ENCODE measurements at places on chromosomes 16 and 17.
A peak's percentile ranks its signal among the peaks of the same experiment; 100 is the strongest.

GRCh38 chr16:55703003-55704001 is 47.5 kb downstream of the SLC6A2 start:
- peak; percentile 43 for DNase-seq

- DNase-seq, result no peak
Measured at GRCh38 chr16:76583945-76584344, 306.7 kb downstream of the CNTNAP4 start.

GRCh38 chr17:48830840-48831548 is at the start of gene CALCOCO2:
Gene CALCOCO2 (plus strand): TSS chr17:48831035. CDS start chr17:48841708, 10,673 bp downstream.
- DNase-seq, result peak; percentile 89

DNA sequence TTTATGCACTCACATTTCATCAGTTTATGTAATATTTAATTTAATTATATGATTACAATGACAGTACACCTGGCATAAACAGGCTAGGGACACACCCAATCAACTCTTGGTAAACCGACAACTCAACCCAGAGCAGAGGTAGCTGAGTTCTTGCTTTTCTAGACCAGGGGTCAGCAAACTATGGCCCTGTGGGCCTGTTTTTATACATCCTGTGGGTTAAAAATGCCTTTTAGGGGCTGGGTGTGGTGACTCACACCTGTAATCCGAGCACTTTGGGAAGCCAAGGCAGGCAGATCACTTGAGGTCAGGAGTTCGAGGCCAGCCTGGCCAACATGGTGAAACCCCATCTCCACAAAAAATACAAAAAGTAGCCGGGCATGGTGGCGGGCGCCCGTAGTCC is 99.2 kb upstream of the TMEM97 start:
- no peak for DNase-seq

DNA sequence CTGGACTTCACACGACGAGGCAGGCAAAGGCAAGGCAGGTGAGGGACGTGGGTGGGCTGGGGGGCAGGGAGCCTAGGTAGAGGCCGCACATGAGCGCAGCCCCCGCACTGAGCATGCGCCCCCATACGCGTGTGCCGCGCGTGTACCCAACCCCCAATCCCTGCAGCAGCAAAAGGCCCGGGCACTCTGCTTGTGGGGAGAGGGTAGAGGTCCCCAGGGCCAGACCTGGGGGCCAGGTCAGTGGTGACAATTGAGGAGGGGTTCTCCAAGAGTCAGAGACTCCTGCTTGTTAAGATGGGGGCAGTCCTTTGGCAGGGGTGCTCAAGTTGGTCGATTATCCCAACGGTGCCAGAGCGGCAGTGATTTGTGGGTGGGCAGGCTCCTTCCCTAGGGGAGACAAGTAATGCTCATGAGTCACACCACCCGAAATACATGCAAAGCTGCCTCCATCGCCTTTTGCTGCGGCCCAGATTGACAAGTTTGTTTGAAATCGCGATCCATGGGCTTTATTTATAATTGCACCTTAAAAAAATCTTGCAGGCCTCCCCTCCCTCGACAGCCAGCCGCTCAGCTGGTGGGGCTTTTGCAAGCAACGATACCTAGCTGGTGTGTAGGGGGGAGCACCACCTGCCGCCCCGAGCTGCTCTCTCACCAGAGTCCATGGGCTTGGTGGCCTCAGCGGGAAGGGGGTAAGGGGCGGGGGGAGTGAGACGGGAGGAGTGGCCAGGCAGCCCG is 1.1 kb upstream of the GIT1 start:
- DNase-seq, result no peak

GRCh38 chr17:3924512-3925350 is 8.5 kb upstream of the P2RX1 start:
- DNase-seq, result no peak

DNA sequence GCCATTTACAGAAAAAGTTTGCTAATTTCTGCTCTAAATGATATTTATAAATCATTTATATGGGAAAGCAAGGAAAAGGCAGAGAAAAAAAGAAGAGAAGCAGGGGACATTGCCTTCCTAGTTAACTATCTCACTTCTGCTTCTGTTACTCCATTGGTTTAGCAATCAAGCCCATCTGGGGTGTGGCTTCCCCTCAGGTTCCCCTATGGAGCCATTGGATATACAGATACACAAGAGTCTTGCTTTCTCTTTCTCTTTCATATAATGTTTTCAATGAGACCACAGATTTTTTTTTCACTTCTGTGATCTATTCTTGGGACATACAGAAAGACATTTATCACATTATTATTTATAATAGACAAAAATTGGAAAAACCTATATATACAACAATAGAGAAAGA is 105.6 kb upstream of the TOM1L1 start:
- DNase-seq, result no peak

GRCh38 chr16:1772362-1772907 is at the start of gene EME2:
Gene EME2 (plus strand): TSS chr16:1772810. CDS start chr16:1773228, 418 bp downstream.
- DNase-seq, result no peak

DNA sequence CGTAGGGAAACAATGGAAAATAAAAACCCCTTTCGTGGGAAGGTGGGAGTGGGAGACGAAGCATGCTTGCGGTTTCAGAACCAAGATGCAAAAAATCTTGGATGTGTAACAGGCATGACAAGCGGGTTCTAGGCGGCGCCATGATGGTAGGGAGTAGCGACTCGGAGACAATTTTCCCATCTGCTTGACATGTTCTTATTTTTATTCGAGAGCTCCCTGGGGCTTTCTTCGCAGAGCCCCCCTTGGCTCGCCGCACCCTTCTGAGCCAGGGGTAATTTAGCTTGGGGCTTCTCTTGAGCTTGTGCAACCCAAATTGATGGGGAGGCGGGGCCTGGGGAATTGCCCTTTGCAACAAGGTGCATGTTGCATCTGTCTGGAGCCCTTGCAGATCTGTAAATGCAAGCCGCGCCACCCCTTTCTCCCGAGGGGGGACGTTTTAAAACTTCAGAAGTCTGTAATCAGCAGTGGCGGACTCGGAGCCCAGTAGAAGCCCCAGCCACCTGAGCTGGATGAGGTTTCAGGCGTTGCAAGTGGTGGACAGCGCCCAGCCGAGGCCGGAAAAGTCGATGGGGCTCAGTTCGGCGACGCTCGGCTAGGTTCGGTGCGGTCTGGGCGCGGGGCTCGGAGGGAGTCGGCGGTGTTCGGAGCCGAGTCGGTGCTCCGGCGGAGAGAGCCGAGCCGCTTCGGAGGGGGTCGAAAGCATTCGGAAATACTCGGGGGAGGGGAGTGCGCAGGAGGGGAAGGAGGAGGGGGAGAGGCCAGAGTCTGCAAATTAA is 2.9 kb downstream of the GNAO1 start:
- DNase-seq, result peak; percentile 65

- DNase-seq, result no peak
Measured at GRCh38 chr17:27310565-27311110, 16.7 kb downstream of the WSB1 start.

GRCh38 chr16:70743791-70744190 is 57.2 kb downstream of the VAC14 start:
- no peak for DNase-seq

GRCh38 chr17:81488276-81488860 is 24.2 kb downstream of the ACTG1 start:
- DNase-seq, result no peak

DNA sequence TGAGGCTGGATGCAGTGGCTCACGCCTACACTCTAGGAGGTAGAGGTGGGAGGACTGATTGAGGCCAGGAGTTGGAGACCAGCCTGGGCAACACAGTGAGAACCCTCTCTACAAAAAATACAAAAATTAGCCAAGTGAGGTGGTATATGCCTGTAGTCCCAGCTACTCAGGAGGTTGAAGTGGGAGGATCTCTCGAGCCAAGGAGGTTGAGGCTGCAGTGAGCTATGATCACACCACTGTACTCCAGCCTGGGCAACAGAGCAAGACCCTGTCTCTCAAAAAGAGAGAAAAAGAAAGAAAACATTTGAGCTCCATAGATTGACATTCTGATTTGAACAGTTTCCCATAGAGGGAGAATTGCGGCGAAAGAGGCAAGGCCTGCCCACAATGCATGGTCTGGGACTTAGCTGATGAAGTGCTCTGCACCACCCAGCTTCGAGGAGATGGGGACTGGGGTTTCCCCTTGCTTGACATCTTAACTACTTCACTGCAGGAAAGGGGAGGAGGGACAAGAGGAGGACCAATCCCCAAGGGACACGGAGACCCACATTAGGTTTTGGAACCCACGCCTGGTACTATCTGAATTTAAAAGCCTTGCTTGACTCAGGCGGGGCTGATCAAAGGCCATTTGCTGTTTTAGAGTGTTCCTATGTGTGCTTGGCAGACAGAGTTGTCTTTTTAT is 21.7 kb downstream of the MSI2 start:
- no peak for DNase-seq

GRCh38 chr17:77778636-77779489 is 179.6 kb upstream of the TNRC6C start:
- no peak for DNase-seq
